ENCODE measurements at places on chromosomes 1 and 21.
A peak's percentile ranks its signal among the peaks of the same experiment; 100 is the strongest.

DNA sequence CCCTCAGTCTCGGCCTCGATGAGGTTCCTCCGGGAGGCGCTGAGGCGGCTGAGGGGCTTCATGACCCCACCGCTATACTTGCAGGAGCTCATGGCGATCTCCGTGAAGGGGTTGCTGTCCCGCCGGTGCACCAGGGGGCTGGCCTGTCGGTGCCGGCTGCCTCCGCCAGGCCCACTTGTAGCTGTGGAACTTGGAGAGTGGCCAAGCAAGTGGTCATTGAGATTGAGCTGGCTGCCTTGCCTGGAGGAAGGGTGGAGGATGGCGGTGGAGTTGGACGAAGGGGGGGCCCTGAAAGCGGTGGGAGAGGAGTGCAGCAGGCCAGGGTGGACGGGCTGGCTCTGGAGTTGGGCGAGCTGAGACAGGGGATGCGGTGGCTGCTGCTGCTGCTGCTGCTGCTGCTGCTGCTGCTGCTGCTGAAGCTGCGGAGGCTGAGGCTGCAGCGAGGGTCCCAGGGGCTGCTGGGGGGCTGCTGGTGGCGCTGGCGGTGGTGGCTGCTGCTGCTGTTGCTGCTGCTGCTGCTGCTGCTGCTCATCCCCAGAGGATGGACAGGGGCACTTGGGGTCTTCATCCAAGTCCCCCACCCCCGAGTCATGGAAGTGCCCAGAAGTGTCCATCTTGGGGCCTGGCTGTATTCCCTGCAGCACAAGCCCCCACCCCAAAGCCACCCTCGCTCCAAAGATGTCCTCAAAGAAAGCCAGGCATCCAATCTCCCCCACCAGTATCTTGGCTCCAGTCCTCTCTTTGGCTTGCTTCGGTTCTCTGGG is 548 bp downstream of the KCNN3 start:
- DNase-seq: no peak

- DNase-seq: no peak
Observed at GRCh38 chr1:33118274-33118673, 37.3 kb downstream of the AZIN2 start.

- no peak for DNase-seq
Observed at GRCh38 chr1:83717785-83718184, 281.1 kb downstream of the TTLL7 start.

DNA sequence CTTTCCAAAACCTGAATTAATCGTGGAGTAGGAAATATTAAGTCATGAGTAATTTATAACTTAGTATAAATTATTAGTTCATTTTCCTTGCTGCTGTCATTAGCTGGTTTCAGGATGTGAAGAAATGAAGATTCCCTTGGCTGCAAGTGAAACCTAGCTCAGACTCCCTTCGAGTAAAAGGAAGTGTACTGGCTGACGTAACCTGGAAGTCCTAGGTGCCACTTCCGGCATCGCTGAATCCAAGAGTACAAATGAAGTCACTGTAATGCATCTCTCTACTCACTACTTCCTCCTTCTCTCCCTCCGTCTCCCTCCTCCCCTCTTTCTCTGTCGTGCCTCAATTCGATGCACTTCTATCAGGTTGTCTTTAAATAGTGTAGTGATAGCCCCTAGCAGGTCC is 28.8 kb downstream of the ZP4 start:
- DNase-seq: no peak

- DNase-seq: no peak
Observed at GRCh38 chr1:190792873-190793272, 315.2 kb upstream of the BRINP3 start.

- DNase-seq: no peak
Observed at GRCh38 chr1:27520651-27521050, 30.7 kb upstream of the WASF2 start.

- DNase-seq: no peak
Observed at GRCh38 chr21:41967708-41968107, 13.9 kb upstream of the C2CD2 start.

- DNase-seq: no peak
Observed at GRCh38 chr1:41161846-41162245, 80.3 kb downstream of the SCMH1 start.

DNA sequence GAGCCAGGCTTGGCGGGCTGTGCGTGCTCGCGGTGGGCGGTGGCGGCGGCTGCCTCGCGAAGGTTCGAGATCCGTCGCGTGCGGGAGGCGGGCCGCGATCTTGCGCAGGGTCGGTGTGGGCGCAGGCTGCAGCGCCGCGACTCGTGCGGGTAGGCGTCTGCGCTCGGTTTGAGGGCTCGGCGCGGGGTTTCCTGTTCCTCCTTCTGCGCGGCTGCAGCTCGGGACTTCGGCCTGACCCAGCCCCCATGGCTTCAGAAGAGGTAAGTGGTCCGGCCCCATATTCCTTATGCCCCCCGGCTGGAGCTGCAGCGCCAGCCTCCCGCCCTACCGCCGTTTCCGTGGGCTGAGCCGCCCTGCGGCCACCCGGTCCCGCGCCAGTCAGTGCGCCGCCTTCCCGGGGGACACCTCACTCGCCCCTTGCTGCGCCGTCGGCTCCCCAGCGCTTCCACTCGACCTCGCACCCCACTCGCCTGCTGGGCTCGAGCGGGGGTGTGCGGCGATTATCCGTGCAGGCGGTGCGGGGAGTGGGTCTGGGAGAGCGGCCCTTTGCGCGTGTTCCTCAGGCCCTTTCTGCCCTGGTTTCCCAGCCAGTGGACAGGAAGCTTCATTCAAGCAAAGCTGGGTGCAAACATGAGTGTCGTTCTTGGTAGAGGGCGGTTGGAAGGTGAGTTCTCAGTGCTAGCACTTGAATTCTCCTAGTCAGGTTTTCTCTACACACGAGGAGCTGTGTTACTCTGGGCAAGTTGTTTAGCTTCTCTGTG is at the start of gene CACYBP:
CACYBP (plus strand) TSS at position 12 of the 761 bp plus-strand sequence; CDS start at position 246, 234 bp downstream.
- DNase-seq: no peak

- no peak for DNase-seq
Observed at GRCh38 chr1:162671664-162672410, 39.6 kb downstream of the DDR2 start.

GRCh38 chr1:218304281-218305039 is 19.4 kb downstream of the RRP15 start:
- DNase-seq: no peak

- no peak for DNase-seq
Observed at GRCh38 chr1:158801396-158801795, 20.4 kb upstream of the OR6N2 start.

- no peak for DNase-seq
Observed at GRCh38 chr1:60746278-60746791, 336.0 kb upstream of the NFIA start.

DNA sequence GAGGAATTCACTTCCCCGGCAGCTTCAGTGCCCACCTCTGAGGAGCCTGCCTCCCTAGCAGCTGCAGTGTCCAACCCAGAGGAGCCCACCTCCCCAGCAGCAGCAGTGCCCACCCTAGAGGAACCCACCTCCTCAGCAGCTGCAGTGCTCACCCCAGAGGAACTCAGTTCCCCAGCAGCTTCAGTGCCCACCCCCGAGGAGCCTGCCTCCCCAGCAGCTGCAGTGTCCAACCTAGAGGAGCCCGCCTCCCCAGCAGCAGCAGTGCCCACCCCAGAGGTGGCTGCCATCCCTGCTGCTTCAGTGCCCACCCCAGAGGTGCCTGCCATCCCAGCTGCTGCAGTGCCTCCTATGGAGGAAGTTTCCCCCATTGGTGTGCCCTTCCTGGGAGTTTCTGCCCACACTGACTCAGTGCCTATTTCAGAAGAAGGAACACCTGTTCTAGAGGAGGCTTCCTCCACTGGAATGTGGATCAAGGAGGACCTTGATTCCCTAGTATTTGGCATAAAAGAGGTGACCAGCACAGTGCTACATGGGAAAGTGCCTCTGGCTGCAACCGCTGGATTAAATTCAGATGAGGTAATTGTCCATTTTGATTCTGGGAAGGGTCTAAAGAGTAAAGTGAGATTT is 77.4 kb upstream of the BMP8A start:
- DNase-seq: no peak

DNA sequence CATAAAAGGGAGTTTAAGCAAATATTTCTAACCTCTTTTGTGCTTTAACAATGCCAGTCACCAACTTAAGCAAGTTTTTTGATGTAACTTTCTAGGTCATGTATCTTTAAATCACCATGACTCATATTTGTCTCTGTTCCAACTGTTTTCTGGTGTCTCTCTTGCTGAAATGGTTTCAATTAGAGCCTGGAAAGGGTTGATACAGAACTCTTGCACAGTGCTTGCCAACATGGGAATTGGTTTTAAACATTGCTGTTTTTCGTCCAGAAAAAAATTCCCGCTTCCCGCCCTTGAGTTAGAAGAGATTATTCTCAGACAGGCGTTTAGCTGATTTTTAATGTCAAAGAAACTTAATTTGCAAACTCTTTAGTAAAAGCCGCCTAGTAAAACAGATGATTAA is 46.4 kb upstream of the SLC22A15 start:
- DNase-seq: no peak

- DNase-seq: no peak
Observed at GRCh38 chr1:75615613-75616435, 4.9 kb upstream of the SLC44A5 start.

DNA sequence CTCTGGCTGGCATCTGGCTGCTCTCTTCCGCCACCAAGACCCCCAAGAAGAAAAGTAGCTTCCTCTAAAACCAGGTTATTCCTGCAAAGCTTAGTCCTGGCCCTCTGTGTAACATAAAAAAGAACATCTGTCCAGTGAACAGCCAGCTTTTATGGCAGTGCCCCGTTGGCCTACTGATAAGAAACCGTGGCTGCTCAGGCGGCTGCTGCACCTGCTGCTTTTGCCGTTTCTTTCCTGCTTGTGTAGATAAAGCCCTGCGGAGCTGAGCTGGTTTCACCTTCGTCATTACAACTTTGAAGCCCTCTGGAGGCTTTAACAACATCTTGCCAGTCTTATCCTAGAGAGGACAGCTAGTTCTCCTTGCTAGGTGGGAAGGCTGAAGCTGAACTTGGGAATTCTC is 20.5 kb downstream of the ELAPOR1 start:
- no peak for DNase-seq

- DNase-seq: peak; percentile 41
Observed at GRCh38 chr1:110412576-110412975, 5.1 kb upstream of the LAMTOR5 start.

GRCh38 chr1:154423304-154423987 is 18.3 kb downstream of the IL6R start:
- DNase-seq: no peak

DNA sequence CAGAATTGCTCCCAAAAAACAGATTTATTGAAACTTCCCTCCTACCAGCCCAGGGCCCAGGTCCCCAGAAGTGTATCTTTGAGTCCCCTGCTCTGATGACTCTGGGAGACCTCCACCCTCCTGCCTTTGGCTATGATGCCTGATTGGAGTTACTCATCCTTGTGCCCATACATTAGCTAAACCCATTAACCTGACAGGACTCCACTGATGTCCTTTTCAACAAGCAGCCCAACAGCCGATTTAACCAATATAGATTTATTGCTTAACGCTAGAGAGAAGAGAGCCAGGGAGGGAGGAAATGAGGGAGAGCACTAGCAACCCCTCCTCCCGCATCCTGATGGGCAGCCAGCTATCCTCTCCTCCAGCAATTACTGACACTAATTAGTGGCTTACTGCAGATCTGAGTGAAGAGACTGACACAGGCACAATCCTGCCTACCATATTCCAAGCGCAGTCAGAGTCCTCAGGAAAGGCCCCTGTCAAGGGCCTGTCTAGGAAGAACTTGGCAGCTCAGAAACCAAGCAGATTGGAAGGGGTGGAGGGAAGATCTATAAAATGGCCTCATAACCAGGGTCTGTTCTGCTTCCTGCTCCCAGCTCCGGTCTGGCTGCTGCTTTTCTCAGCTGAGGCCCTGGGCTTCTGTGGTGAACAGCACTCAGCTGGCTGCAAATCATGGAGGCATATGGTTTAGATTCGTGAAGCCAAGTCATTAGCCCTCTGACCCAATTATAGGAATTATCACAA is 484.5 kb upstream of the DAB1 start:
- no peak for DNase-seq

GRCh38 chr1:18058981-18059605 is 48.5 kb upstream of the IGSF21 start:
- no peak for DNase-seq

- no peak for DNase-seq
Observed at GRCh38 chr1:187157115-187157514, 328.4 kb downstream of the PLA2G4A start.

- no peak for DNase-seq
Observed at GRCh38 chr1:90384193-90384592, 332.9 kb downstream of the BARHL2 start.

DNA sequence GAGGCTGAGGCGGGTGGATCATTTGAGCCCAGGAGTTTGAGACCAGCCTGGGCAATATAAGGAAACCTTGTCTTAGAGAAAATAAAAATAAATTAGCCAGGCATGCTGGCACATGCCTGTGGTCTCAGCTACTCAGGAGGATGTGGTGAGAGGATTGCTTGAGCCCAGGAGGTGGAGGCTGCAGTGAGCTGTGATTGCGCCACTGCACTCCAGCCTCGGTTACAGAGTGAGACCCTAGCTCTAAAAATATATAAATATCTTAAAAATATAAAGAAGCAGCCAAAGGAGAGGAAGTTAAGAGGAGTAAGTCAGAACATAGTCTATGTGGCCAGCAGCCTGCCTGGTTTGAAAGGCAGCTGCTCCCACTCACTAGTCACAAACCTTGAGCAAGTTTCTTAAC is 4.5 kb upstream of the IL10RB start:
- DNase-seq: no peak

- DNase-seq: no peak
Observed at GRCh38 chr1:113783254-113784103, 24.2 kb upstream of the PHTF1 start.

- no peak for DNase-seq
Observed at GRCh38 chr1:214259353-214259977, 21.5 kb upstream of the SMYD2 start.

DNA sequence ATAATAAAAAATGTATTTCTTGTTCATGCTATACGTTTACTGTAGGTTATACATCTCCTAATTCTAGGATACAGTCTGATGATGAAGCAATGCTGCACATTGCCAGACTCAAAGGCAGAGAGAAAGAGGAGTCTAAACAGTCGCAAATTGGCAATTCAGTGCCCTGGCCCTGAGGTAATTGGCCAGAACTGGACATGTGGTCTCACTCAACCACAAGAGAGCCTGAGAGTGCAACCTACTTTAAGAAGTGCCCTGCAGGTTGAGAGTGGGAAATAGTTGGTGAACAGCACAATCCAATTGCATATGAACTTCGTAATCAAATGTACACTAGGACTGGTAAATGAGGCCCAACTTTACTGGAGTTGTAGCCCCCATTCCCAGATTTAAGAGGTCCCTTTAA is 5.0 kb upstream of the SLC35A3 start:
- DNase-seq: no peak

GRCh38 chr1:87170157-87170556 is 158.5 kb upstream of the LMO4 start:
- DNase-seq: no peak

DNA sequence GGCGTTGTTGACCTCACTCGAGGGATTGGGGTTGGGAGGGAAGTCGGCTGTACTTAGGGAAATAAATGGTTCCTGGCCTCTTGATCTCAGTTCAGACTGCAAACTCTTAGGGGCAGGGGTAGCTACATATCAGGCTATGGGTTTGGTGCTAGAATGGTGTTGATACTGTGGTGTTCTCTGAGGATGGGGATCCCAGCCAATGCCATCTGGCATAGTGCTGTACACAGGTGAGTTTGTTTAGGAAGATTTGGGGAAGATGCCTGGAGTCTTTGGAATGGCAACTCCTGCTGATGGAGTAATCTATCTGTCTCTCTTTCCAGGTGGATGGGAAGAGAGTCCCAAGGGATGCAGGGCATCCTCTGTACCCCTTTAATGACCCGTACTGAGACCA is 14.3 kb upstream of the NASP start:
- DNase-seq: no peak

GRCh38 chr1:10734962-10735544 is 61.4 kb downstream of the CASZ1 start:
- no peak for DNase-seq
